ENCODE measurements at places on chromosomes 6 and 20.

- no peak for DNase-seq
Observed at GRCh38 chr20:60762386-60762785, 489.7 kb upstream of the CDH4 start.

DNA sequence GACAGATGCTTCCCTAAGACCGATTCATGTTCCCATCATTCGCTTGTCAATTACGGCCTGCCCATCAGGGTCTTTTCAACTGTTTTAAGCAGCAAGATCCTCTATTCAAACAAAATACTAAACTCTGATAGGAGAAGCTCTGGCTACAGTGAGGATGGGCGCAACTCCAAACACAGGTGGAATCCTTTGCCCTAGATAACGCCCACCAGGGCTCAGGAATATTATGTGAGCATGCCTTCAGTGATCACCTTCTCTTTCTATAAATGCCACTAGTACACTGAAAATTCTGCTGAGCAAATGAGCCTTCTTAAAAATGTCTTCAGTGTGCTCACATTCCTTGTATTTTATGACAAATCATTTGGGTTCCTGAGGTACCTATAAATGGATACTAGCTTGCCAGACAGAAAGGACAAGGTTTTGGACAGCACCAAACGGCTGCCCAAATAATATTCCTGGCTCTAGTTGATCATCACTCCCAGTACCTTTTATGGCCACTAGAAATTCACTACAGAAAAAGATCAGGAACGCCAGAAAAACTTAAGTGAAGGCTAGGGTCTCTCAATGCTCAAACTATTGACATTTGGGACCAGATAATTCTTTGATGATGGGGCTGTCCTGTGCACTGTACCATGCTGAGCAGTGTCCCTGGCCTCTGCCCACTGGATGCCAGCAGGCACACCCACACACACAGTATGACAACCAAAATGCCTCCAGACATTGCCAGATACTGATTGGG is 13.1 kb downstream of the ZNF217 start:
- no peak for DNase-seq

DNA sequence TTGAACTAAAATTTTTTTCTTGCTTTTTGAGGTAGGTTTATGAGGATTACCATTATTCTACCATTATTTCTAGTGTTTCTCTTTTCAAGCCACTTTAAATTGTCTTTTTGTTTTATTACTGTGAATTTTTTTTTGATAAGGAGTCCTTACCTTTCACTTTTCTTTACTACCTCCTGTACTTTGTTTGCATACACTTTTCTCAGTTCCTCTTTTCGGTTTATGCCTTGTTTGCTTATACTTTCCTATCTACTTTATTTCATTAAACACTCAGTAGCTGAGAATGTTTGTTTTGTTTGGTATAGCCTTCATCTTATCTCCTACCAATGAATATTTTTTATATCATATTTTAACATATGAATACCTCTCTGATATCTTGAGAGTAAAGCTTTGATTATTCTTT is 147.9 kb downstream of the TFAP2B start:
- no peak for DNase-seq

- peak; percentile 71 for DNase-seq
Observed at GRCh38 chr20:52974179-52974594, 2.0 kb downstream of the TSHZ2 start.

DNA sequence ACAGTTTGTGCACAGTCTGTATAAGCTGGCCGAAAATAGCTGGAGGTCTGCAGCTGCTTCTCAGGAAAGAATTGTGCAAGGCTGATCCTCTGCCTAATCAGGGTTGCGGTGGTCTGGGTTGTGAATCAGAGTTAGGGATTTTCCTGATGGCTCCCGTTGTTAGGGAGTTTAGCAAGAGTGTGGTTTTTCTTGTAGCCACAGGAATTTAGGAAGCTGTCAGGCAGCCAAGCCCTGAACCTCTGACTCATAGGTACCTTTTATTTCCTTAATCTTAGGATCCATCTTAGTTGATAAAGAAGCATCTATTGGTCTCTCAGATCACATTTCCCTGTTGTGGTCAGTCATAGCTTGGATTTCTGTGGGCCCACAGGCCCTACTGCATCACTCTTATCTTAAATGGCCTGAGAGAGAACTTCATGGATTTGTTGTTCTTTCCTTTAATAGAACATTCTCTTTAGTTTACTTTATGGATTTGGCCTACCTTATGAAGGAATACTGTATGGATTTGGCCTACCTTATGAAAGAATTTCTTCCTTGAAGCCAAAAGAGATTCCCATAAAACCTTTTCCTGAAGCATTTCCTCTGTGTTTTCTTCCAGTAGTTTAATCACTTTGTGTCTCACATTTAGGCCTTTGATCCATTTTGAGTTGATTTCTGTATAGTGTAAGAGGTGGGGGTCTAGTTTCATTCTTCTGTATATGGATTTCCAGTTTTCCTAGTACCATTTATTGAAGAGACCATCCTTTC is 10.3 kb downstream of the KIF25 start:
- DNase-seq = no peak

DNA sequence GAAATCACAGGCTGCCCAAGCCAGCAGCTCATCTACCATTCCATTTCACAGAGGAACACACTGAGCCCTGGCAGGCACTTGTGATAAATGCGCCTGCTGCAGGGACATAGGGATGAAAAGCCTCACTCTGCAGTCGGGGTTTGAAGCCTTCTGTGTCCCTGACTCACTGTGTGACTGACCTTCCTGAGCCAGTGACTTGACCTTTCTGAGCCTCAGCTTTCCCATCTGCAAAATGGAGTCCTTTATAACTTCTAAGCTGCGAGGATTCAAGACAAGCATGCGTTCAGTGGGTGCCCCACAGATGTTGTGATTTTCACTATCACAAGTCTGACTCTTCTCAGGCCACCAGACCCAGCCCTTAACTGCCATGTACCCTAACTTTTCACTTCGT is 5.5 kb downstream of the TGM2 start:
- DNase-seq = no peak

DNA sequence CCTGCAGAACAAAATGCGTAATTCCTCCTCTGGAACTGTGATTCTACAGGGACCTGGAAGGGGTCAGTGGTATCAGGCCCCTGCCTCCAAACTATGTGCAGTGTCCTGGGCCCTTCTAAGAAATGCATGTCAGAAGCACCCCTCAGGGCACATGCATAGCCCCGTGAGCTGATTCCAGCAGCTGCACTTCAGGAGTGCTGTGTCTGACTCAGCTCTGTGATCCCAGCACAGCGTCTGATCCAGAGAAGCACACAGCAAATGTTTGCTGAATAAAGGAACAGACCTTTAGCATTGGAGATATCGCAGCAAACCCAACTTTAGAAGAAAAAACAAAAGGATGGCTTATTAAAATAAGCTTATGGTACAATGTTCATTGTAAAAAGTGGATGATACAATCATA is 15.8 kb upstream of the MAFB start:
- DNase-seq = no peak

- DNase-seq = no peak
Observed at GRCh38 chr20:58497076-58497641, 18.0 kb downstream of the APCDD1L start.

GRCh38 chr6:144408161-144408560 is 123.0 kb downstream of the UTRN start:
- DNase-seq = no peak

- DNase-seq = no peak
Observed at GRCh38 chr20:58064411-58065010, 163.9 kb downstream of the ANKRD60 start.

GRCh38 chr20:15675061-15675514 is 898.2 kb downstream of the KIF16B start:
- DNase-seq = peak; percentile 56

DNA sequence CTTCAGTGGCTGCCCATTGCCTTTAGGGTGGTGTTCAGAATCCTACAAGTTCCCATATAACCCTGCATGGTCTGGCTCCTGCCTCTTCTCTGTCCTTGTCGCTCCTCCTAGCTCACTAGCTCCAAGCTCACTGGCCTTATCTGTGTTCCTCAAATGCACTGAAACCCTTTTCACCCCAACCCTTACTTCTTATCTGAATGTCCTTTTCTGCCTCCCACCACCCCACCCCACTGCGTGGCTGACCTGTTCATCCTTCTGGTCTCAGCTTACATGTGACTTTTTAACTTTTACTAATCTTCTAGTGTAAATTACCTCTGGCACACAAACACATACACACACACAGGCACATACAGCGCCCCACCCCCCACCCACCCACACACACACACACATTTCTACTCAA is 41.0 kb upstream of the GLP1R start:
- DNase-seq = no peak

- DNase-seq = no peak
Observed at GRCh38 chr6:127435626-127436220, 23.5 kb downstream of the KIAA0408 start.

DNA sequence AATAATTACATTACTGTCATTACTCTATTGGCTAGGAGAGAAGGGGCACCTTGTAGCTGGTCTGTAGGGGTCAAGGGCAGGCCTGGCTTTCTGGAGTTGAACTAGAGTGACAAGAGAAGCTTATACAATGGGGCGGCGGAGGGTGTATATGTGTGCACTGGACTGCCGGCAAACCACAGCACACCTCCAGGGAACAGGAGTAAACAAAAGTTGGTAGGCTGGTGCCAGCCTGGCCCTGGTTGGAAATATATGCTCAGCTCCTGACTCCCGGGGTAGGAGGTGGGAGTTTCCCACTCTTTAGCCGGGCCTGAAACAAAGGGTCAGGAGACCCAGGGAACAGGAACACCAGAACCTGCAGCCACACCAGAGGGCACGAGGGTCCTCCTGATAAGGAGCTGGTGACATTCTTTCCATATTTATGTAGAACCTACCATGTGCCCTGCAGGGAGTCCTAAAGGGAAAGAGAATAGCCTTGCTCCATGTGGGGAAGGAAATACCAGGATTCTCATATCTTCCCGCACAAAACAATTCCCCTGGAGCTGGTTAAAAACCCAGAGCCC is 5.1 kb downstream of the C6orf132 start:
- DNase-seq = no peak

- DNase-seq = peak; percentile 8
Observed at GRCh38 chr6:38370653-38371601, 268.8 kb downstream of the BTBD9 start.

DNA sequence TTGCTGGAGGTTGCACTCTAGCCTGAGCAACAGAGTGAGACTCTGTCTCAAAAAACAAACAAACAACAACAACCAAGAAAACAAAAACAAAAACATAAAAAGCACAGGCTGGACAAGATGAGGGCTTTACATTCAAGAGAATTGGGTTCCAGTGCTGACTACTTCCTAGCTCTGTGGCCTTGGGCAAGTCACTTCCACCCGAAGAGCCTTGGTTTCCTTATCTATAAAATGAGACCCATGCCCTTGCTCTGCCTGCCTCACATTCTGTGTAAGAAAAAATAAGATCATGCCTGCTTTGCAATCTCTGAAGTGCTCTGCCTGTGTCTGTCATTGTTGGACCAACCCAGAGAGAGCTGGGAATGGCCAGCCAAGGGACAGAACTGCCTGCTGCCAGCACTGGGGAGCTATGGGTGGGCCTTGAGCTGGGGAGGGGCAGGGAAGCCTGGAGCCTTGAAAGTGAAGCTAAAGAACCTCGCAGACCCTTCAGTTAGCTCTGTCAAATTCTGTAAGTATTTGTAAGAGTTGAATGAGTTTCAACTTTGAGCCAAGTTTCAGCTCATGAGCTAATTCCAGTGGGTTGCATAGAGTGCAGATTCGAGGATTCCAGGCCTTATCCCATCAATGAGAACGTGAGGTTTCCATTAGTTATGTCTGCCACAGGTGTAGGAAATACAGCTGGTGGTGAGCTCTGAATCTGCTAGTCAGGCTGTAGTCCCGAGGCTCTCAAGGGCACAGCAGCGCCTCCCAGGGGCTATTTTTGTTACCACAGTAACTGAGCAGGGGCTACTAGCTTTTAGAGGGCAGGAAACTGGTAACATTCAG is 93.2 kb downstream of the DLGAP4 start:
- peak; percentile 58 for DNase-seq

DNA sequence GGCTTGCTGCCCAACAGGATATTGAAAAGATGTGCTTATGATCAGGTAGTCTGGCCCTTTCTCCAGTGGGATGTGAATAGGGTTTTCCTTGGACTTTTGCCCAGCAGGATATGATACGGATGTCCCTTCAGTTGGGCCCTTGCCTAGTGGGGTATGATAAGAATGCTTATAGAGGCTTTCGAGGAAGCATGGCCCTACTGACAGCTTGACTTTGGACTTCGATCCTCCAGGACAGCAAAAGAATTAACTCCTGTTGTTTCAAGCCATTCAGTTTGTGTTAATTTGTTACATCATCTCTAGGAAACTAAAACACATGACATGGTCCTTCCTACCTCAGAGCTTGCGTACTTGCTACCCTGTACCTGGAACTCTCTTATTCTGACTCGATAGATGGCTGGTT is 9.7 kb upstream of the ZNF334 start:
- DNase-seq = no peak

DNA sequence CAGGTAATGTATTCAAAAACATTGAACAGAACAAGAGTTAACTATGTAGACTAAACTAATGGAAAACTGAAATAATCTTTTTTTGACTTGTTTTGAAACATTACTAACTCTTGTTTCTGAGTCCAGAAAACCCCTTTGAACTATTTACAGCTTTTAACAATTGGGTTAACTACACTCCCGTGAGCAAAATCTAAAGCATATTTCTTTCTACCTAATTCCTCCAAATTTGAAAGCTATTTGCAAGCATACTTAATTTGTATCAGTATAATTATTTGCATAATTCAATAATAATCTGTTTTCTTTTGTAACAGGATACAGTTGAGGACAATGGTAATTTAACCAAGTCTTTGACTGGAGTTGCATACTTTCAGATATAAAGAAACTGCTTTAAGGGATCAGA is 62.6 kb upstream of the AGPAT4 start:
- no peak for DNase-seq

DNA sequence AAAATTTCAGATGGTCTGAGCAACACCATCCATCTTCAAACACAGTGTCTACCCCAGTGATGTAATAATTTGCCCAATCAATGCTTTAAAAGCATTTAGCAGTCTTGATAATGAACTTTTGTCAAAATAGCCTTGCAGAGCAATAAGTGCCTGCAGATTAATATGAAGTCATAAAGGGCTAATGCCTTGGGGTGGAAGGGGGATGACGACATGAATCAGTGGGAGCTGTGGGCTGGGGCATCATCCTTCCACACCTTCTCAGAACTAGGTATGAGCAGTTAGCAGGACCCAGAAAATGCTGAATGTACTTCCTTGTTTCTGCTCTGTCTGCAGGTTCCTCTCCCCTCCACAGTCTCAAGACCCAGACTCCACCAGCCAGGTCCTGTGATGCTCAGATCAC is 166.2 kb upstream of the MAFB start:
- DNase-seq = no peak

GRCh38 chr6:122749451-122750050 is 30.0 kb upstream of the FABP7 start:
- no peak for DNase-seq
